Activated CD4-positive, alpha-beta memory T cell treated with anti-CD3 and anti-CD28 coated beads for 36 hours (primary cell): ENCODE measurements at places on chromosomes 4 and X. TPM values are rescaled to one million over a fixed set of nuclear protein-coding genes. Genes with fewer than 3 reads are reported as not detected.
A peak's percentile ranks its signal among the peaks of the same experiment; 100 is the strongest.

GRCh38 chr4:130419211-130419975 lies 1323.4 kb downstream of the C4orf33 start:
- no peak for DNase-seq

- no peak for DNase-seq
Observed at GRCh38 chrX:153873282-153874084, 12.5 kb downstream of the L1CAM start.

- DNase-seq = peak; percentile 34
Observed at GRCh38 chr4:7045961-7046921, 3.1 kb downstream of the TADA2B start.

GRCh38 chr4:68342134-68342533 lies 7.8 kb downstream of the YTHDC1 start:
- DNase-seq = no peak

GRCh38 chrX:129843209-129843458 lies 552 bp downstream of the ZDHHC9 start:
- DNase-seq = no peak

GRCh38 chr4:47187608-47188007 lies 156.2 kb downstream of the GABRB1 start:
- no peak for DNase-seq

DNA sequence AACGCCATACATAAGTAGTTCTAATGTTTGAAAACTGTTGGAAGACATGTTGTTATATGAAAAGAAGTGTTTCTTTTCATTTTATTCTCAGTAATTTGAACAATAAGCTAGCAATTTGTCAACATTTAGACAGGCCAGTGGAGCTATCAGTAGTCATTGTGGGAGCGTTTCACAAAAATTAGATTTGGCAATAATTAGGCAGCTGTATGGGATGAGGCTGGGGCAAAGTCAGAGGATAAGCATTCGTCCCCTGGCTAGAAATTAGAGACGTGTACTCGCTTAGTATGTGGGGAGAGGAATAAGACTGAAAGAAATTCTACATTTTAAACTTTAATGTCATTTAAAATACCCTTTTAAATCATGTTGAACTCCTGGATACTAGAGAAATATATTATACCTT lies 70.6 kb downstream of the TMEM144 start:
- no peak for DNase-seq

GRCh38 chrX:133390676-133391075 lies 24.6 kb downstream of the GPC4 start:
- DNase-seq = no peak

DNA sequence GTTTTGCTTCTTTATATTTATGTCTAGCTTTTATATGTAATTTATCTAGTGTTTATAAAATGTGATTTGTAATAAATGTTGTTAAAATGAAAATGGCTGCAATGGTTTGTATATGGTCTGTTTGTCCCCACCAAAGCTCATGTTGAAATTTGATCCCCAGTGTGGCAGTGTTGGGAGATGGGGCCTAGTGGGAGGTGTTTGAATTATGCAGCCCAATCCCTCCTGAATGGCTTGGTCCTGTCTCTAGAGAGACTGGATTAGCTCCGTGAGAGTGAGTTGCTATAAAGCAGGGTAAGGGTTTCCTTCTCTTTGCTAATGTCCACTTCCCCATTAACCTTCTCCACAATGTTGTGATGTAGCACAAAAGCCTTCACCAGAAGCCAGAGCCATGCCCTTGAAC lies 30.0 kb upstream of the JADE3 start:
- no peak for DNase-seq

DNA sequence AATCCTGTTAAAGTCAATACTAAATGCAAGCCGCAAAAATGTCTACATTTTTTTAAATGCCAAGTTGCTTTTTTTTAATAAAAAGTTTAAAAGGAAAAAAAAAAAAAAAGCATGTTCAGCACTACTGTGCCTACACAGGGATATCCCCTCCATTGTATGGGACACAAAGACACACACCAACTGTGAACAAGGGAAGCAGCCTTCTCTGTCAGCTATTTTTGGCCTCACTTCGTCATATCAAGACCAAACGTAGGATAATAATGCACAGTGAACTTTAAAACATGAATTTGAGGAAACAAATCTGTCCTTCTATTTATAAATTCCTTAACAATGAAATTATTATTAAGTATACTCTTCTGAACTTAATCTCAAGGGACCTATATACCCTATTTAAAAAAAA lies 4.4 kb downstream of the FBXW7 start:
- no peak for DNase-seq

DNA sequence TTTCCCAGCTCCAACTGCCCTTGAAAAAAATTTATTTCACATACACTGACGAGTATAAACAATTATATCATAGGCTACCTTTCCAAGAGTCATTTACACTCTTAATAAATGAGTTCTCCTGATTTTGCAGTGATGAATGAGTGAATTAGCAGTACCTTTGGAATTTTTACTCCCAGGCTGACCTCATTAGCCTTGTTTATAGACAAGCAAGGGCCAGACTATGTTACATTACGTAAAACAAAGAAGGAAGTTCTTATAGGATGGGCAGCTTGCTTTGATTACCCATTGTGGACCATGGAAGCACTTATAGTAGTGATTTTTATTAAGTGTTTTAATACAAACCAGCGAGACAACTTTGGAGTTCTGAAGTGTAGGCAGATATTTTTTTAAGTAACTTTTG lies 112.9 kb upstream of the C1QTNF7 start:
- no peak for DNase-seq

- no peak for DNase-seq
Observed at GRCh38 chr4:128688846-128689437, 120.6 kb upstream of the JADE1 start.

DNA sequence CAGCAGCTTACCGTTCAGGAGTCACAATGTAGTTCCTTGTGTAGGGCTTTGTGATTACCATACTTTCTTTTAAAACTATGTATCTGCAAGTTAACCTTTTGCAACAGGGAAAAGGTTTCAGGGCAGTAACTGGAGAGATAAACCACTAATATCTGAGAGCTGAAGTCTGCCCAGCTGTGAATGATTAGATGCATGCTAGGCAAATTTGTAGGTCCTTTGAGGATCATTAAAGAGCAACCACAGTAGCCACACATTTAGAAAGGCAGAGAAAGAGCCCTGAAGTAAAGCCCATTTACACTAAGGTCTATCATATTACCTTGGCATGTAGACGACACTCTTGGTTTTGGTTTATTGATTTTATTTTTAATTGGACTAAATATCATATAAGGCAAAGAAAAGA lies 60.0 kb downstream of the ATP8A1 start:
- DNase-seq = no peak

DNA sequence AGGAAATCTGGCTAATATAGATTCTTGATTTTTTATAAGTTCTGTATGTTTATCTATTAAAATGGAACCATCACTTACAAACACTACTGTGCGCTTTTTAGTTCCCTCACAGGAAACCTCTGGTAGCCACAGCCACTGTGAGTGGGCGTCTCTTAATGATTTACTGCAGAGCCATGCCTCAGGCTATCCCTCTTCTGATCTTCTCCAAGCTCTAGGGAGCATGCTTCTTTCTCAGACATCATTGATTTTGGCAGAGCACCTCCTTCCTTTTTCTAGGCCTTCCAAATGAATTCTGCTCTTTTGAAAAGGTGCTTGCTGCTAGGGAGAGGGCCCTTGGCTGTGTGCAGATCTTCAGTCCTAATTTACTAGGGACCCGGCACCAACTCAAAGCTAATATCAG lies 61.1 kb upstream of the STS start:
- DNase-seq = no peak

GRCh38 chrX:68942104-68942503 lies 113.3 kb downstream of the EFNB1 start:
- DNase-seq = no peak

DNA sequence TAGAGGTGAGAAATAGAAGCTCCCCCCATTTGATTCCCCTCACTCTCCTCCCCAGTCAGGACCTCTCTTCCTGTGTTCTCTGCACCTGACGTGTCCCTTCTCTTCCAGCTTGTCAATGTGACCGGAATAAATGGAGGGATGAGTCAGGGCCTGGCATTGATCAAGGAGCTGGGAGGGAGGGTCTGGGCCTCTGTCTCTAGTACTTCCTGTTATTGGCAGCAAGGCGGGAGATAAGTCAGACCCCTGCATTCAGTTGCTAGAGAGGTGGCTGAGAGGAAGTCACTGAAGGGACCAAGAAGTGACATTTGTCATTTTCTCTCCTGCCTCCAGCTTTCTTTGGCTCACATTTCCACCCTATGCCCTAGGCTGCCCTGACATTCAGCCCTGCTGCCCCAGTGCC lies 35.1 kb upstream of the ZNF41 start:
- no peak for DNase-seq

- DNase-seq = no peak
Observed at GRCh38 chr4:77911091-77911490, 48.5 kb downstream of the MRPL1 start.

- DNase-seq = peak; percentile 67
Observed at GRCh38 chrX:49001521-49002090, 458 bp downstream of the GRIPAP1 start.

DNA sequence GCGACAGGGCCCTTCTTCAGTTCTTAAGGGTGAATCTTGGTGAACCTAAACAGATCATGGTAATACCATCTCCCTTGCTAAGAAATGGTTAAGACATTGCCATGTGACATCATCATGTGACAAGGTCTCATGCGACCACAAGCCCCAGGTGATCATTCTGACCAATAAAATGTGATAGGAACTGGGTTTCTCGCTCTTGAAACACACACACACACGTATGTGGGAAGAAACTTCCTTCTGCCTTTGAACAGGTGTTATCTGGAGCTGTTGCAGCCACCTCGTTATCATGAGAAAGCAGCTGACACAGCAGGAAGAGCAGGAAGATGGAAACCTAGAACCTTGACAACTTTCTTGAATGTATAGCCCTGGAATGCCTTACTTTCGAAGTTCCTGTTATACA lies 10.2 kb downstream of the SOD3 start:
- DNase-seq = no peak

- no peak for DNase-seq
Observed at GRCh38 chr4:170051402-170051801, 25.2 kb upstream of the MFAP3L start.

- DNase-seq = no peak
Observed at GRCh38 chr4:7003176-7003878, 39.8 kb upstream of the TADA2B start.

GRCh38 chrX:47112316-47112954 lies 32.1 kb downstream of the NDUFB11 start:
- peak; percentile 15 for DNase-seq

GRCh38 chr4:168540503-168541265 lies 43.8 kb downstream of the PALLD start:
- no peak for DNase-seq

The H2BW2 gene
- not detected for total RNA-seq

The ODAPH gene
- total RNA-seq = 0.27 TPM

The SATL1 gene
- not detected for total RNA-seq

The GAGE1 gene
- not detected for total RNA-seq

The BMPR1B gene
- not detected for total RNA-seq

The AKAP4 gene
- not detected for total RNA-seq

The NLRP2B gene
- total RNA-seq = not detected

The EDNRA gene
- not detected for total RNA-seq
